ENCODE measurements at places on chromosomes 7 and 10.

DNA sequence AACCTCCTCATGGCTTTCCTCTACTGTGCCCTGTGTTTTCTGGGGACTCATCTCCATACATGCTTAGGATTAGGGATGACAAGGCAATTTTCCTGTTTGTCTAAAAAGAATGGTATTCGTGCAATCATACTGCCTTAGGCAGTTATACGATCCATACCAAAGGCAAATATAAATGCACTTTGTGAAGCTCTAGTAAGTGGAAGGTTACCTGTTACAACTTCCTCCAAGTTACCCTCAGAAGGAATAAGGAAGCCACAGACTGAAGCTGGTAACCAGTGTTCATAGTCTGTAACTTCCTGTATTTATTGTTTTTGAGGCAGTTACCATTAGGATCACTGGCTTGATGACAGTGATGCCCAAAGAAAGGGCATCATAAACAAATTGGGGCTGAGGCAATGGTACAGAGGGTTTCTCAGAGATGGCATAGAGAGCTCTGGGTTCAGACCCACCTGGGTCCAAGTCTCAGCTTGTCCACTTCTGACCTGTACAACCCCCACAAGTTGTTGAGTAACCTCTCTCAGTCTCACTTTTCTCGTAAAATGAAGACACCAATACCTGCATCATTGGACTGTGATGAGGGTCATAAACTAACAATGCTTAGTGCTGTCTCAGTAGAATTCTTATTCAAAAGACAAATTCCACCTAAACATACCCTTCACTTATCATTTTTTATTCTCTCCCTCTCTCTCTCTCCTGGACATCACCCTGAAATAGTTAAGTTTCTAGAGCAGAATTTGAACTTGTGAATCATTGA is 138.2 kb downstream of the ELMO1 start:
- no peaks in the 10 kb centered on the region for H3K4me1 ChIP-seq
- no peak overlapping the region for H3K27ac ChIP-seq
- no peak overlapping the region for H3K4me3 ChIP-seq
- DNase-seq = no peak

GRCh38 chr7:107463139-107464078 is 6.4 kb upstream of the GPR22 start:
- H3K4me1 ChIP-seq = no peaks in the 10 kb centered on the region
- no peaks in the 10 kb centered on the region for H3K36me3 ChIP-seq
- H3K4me3 ChIP-seq = no peak overlapping the region
- no peaks in the 10 kb centered on the region for H3K27me3 ChIP-seq
- no peak overlapping the region for H3K27ac ChIP-seq

DNA sequence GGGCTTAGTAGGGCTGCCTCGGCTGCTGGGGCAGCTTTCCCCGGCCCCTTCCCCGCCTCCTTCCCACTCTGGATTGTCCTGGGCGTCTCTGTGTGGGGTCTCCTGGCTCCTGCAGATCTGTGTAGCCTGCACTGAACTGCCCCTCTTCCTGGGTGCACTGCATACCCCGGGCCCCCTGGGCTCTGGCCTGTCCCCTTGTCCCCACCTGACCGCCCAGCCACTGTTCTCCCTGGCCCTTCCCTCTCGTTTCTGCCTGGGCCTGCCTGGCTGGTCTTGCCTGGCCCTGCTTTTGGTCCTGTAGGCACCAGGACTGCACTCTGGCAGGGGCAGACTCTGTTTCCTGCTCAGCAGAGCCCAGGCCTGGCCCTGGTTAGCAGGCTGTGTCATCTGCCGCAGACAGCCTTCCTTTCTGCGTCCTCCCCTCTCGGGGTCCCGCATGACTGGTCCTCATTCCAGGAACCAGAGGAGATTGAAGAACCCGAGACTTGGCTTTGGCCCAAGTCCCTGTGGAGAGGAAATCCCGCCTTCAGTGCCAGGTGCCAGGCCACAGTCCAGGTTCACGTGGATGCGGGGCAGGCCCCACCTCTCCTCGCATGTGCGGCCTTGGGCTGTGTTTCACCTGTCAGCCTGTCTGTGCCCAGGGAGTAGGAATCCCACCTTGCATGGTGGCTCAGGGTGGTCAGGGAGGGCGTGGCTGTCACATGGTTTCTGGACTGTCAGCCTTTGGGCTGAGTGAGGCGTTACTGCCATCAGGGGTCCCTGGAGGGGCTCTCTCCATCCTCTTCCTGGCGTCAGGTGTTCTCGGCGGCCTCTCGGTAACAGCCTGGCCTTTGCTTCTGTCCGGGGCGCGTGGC is 9.2 kb downstream of the INPP5A start:
- no peaks in the 10 kb centered on the region for H3K27me3 ChIP-seq
- H3K36me3 ChIP-seq = no peaks in the 10 kb centered on the region
- H3K4me1 ChIP-seq = peaks cover 58% of the 10 kb centered on the region
- no peak overlapping the region for H3K4me3 ChIP-seq
- DNase-seq = peak; percentile 60

DNA sequence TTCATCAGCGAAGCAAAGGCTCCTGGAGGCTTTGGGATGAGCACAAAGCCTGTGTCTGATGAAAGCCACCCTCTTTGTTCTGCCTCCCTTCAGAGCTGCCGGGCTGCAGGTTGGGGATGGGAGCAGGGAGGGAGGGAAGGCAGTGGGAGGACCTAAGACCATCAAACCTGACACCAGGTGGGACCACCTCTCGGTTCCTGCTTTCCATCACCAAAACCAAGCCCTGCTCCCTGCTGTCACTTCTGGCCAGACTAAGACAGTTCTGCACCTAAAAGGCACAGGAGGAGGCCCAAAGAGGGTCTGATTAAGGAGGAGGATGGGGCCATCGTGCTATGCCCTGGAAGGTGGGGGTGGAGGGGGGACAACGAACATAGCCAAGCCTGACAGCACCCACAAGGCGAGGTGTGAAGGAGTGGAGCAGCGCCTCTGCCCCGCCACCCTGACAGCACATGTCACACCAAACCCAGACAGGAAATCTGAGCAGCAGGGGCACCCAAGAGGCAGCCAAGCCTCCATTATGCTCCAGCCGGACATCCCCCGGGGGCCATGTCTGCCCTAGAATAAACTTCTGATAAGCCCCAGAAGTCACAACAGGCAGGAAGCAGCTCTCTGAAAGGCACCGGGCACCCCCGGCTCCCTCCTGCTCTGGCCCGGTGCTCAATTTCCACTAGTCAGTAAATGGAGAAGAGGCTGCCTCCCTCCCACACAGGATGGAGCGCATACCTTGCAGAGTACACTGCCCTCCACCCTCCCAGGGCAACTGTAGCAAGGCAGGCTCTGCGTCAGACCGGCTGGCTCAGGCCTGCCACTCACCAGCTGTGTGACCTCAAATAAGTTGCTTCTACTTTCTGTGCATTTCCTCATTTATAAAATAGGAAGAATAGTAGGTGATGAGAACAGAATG is 48.9 kb downstream of the DLG5 start:
- DNase-seq = no peak
- no peaks in the 10 kb centered on the region for H3K36me3 ChIP-seq
- H3K4me3 ChIP-seq = no peak overlapping the region
- no peaks in the 10 kb centered on the region for H3K27me3 ChIP-seq

- no peak overlapping the region for H3K4me3 ChIP-seq
- no peaks in the 10 kb centered on the region for H3K27me3 ChIP-seq
- H3K4me1 ChIP-seq = peaks cover 11% of the 10 kb centered on the region
- H3K36me3 ChIP-seq = no peaks in the 10 kb centered on the region
- DNase-seq = peak; percentile 67
- H3K27ac ChIP-seq = no peak overlapping the region
These were observed 64.9 kb downstream of the CREM start for GRCh38 chr10:35191523-35191922.
